ENCODE measurements at places on chromosomes 3 and 15.

- DNase-seq, result no peak
These were observed 89.3 kb upstream of the CCDC80 start for GRCh38 chr3:112730210-112730609.

DNA sequence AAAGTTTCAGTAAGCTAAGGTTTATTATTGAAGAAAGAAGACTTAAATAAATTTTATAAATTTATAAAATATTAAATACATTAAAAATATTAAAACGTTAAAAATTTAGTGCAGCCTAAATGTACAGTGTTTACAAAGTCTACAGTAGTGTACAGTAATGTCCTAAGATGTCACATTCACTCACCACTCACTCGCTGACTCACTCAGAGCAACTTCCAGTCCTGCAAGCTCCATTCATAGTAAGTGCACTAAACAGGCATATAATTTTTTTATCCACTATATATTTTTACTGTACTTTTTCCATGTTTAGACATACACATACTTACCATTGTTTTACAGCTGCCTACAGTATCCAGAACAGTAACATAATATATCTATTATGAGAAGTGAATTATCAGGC is 51.5 kb downstream of the TJP1 start:
- no peak for DNase-seq

- DNase-seq, result peak; percentile 74
These were observed 1.5 kb downstream of the DLL4 start for GRCh38 chr15:40930430-40931299.

GRCh38 chr15:58934521-58934920 is 1.0 kb upstream of the SLTM start:
- DNase-seq, result no peak

DNA sequence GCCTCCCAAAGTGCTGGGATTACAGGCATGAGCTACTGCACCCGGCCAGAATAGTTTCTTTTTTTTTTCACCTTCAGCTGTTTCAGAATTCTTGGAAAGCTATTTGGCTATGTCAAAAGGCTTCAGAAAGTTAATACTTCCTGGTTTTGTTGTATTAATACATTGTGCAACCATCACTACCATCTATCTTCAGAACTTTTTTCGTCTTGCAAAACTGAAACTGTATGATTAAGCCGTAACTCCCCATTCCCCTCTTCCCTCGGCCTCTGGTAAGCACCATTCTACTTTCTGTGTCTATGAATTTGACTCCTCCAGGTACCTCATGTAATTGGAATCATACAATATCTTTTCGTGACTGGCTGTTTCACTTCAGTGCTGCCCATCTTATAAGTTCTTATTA is 5.2 kb upstream of the NOX5 start:
- DNase-seq, result no peak

GRCh38 chr3:41018855-41019254 is 180.4 kb upstream of the CTNNB1 start:
- no peak for DNase-seq

DNA sequence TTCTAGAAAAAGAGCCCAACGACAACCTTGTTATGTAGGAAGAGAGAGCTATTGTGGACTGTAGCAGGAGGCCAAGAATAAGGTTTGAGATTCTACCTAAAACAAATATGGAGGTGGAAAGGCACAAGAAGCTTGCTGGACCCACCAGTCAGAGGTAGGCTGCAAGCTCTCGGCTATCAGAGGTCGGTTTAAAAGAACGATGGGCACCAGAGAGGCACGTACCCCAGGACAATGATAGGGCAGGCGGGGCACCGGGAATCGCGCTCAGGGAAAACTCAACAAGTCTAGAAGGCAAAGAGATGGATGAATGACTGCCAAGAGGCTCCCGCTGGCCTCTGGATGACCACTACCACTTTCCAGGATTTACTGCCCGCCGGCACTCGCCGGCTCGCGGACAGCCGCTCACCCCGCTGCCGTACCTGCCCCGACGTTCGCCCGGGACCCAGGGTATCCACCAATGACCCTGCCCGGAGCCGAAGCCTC is 1.1 kb downstream of the HDGFL3 start:
- no peak for DNase-seq

DNA sequence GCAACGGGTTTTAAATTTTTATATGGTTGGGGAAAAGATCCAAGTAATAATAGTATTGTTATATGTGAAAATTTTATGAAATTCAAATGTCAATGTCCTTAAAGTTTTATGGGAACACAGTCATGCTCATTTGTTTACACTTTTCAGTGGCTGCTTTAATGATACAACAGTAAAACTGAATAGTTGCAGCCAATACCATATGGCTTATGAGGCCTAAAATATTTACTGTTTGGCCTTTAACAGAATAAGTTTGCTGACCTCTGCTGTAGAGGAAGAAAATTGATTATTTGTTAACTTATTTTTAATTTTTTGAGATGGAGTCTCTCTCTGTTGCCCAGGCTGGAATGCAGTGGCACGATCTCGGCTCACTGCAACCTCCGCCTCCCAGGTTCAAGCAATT is 44.7 kb downstream of the USP50 start:
- no peak for DNase-seq

GRCh38 chr3:14441240-14441919 is 39.0 kb downstream of the SLC6A6 start:
- DNase-seq, result no peak

- no peak for DNase-seq
These were observed 2.8 kb upstream of the VILL start for GRCh38 chr3:37987751-37988179.

DNA sequence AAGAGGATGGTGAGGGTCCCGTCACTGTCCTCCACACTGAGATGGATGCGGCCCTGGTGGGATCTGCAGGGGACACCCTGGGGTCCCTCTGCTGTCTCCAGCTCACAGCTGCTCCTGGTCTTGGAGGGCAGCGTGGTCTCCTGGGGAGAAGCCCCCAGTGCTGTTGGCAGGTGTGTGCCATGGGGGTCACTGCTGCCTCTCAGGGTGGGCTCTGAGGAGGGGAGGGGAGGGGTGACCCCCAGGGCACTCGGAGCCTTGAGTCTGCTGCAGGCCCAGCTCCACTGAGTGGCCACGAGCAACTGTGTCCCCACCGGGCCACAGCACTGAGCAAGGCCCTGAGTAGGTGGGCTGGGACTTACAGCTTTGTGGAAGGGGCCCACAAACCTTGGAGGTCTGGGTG is 34.7 kb downstream of the KLHL25 start:
- DNase-seq, result no peak

GRCh38 chr15:64349375-64349774 is 6.6 kb downstream of the CSNK1G1 start:
- DNase-seq, result no peak

DNA sequence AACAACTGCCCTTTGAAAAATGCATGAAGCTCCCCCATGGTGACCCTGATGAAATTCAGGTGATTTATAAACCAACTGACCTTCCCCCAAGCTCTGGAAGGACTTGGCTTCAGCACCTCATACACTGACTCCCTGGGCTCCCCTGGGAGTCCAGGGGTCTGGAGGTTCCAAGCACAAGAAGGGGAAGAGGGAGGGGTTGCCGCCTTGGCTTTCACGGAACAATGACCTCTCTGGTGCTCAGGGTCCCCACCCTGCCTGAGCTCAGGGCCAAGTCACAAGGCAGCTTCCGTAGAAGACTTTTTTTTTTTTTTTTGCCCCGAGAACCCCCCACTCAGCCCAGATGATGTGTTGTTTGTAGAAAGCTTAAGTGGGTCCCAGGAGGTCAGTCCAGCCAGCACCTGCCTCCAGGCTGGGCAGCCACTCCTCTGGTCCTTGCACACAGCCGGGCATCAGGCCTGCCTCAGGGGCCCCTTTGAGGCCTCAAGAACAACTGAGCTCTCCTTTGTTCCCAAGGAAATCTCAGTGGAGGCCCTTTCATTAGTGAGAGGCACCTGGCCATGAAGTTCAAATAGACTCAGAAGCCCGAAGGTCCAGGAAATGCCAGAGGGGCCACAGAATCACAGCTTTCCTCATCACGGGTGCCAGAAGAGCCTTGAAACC is 14.0 kb upstream of the ALAS1 start:
- no peak for DNase-seq

GRCh38 chr3:15347063-15347736 is 14.8 kb upstream of the SH3BP5 start:
- no peak for DNase-seq

DNA sequence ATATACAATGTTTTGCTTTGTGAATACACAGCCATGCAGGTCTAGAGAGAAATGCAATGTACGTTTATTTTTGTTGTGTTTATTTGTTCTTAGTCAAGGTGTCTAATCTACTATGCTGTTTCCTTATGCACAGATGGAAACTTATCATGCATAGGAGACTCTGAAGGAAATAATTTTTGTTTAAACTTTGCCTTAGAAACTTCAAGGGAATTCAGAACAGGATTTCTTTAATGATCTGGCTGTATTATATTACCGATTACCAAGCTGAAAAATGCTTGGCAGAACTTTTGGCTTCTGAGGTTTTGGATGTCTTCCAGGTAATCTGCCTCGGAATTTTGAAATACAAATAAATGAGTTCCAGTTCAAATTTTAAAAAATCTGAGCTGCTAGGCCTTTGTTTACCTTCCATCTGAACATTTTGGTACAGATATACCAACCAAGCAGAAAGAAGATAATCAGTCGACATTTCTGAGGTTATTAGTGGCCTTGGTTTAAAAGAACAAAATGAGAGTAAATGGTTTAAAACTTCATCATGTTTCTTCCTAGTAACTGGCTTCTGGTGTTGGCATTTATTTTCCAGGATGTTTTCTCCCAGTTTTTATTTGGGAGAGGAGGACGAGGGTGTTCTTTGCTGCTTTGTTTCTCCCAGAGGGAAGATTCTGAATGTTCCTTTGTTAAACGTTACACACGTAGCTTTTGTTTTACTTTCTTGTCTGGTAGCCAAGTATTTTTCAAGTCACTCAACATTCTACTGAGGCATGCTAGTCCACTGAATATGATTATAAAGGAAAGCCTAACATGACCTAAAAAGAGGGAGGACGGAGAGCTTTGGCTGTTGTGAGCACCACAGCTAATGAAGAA is 421.8 kb upstream of the TBL1XR1 start:
- no peak for DNase-seq

DNA sequence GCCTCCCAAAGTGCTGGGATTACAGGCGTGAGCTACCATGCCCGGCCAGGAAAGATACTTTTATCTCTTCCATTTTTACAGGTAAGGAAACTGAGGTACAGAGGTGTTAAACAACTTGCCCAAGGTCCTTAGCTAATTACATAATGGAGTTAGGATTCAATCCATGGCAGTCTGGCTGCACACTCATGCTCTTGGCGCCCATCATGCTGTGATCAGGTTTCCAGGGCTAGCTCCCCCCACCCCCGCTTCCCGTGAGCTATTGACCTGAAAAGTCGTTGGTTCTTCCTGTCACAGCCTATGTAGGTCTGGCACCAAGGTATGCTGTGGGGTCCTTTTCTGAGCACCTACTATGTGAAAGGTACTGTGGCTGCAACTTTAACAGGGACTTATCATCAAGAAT is 55.9 kb upstream of the LARS2 start:
- DNase-seq, result no peak

DNA sequence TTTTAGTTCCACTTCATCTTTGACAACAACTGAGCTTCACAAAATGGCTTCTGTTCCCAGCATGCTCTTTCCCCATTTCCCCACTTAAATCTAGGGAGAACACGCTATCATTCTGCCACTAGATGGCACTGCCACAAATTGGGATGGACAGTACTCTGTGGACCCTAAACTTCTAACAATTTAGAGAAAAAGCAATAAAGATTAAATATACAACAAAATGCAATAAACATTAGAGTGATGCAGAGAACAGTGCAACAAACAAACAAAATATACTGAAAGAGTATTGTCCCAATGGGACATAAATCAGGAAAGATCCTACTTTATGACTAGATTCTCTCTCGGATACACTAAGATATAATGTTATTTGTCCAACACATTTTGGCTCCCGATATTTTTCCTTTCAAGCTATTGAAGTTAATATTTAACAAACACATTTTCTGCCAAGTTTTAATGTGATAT is 169.7 kb upstream of the TMCO5A start:
- no peak for DNase-seq

GRCh38 chr3:24151594-24151993 is 206.5 kb downstream of the NR1D2 start:
- DNase-seq, result no peak

- no peak for DNase-seq
These were observed 259.3 kb downstream of the ZBTB20 start for GRCh38 chr3:114887806-114888205.

DNA sequence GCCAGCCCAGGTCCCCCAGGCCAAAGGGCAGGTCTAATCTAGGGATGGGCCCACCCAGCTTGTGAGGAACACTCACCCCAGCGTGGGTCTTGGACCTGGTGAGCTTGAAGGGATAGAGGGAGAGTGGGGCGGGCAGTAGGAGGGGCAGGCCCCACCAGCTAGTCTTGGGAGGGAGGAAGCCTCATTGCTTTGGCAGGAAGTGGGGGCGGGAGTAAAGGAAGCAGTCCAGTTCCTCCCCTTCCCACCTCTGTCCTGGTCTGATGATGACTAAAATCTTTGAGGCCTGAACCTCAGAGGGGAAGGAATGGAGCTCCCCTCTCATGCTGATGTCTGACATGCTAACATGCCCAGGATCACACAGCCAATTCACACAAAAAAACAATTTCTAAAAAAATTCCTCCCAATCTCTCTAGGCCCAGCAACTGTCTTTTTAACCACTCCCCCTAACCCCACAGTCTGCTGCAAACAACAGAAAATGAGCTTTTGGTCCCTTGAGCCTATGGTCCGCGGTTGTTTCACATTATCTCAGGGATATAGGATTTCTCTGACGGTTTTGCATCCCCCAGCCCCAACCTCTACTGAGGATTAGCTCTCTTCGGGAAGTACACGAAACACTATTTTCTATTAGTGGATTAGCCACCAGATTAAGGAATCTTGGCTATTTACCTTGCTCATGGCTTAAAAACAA is 30.7 kb upstream of the DUSP7 start:
- DNase-seq, result no peak

DNA sequence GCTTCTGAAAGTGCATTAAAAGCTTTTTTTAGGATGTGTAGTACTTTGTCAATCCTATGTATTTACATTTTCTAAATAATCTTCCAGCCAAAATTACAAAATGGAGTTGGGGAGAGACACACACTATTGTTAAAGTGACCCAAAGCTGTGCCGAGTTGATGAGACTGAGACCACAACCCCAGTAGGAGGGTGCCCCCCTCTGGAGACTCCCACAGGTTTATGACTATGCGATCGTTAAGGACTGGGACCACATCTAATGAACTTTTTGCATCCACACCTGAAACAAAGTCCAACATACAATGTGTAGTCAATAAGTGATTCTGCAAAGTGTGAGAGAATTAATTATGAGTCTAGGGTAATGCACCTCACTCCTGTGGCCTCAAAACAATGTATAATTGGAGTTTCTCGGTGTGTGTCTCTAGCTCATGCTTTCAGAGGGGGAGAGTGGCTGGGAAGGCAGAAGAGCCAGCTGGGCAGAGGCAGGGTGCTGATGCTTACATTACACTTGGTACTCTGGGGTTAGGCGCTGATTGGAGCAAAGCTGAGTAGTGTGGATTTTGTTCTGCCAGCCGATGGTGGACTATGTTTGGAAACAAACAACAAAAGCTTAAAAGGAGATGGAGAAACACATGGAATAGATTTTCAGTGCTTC is 102.8 kb downstream of the KCNH8 start:
- DNase-seq, result no peak

GRCh38 chr3:55471522-55472280 is 15.4 kb downstream of the WNT5A start:
- DNase-seq, result no peak

GRCh38 chr15:89770041-89770440 is 6.1 kb upstream of the MESP2 start:
- DNase-seq, result no peak

Data from type B pancreatic cell (in vitro differentiated cells).